ENCODE measurements at places on chromosomes 2 and 18. TPM values are rescaled to one million over a fixed set of nuclear protein-coding genes. Genes with fewer than 3 reads are reported as not detected.
A peak's percentile ranks its signal among the peaks of the same experiment; 100 is the strongest.

- no peak for DNase-seq
These were observed 273.6 kb upstream of the RGPD4 start for GRCh38 chr2:107553046-107553445.

DNA sequence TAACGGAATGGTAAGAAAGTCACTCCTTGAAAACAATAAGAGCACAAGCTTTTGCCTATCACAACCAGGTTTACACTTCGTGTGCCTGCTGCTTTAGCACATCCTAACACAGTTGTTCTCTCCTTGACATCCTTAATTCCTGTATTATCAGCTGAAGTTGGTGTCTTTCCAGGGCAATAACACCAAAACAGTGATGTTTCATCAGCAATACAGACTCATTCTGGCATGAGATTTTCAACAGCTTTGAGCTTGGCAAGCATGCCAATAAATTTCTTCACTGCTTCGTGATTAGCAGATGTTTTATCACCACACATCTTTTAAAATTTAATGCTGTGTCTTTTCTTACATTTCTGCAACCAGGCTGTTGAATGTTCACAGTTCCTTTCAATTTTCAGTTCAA, 148.4 kb downstream of the EIPR1 start:
- DNase-seq: no peak

SLC5A7 gene
- not detected for total RNA-seq

DNA sequence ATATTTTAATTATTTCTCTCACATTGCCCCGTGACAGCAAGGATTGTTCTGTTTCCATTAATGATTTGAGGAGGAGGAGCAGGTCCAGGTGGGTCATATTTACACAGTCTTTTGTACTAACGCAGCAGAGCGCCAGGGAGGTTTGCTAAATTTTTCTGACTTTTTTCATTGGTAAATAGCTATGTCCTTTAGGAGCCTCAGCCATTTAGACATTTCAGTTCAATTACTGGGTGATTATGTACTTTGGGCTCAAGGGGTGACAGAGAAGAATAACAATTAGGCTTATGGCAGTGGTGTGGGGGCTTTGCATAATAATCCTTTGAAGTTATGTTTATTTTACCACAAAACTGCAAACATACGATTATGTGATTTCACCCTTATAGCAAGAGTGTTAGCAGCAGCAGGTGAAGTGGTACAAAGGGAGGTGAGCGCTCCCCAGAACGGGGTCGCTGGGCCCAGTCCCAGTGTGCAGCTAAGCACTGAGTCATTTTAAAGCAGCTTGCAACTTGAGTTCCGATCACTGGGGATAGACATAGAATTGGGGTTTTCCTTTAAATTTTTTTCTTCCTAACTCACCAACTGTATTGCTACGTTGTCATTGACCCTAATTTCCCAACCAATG, 80.3 kb downstream of the TSHZ1 start:
- no peak for DNase-seq

C2orf69 gene
- 26.5 TPM for total RNA-seq

GRCh38 chr2:160742667-160743066, 249.1 kb upstream of the RBMS1 start:
- DNase-seq: no peak

GRCh38 chr18:12287684-12288402, 20.2 kb upstream of the TUBB6 start:
- peak; percentile 90 for DNase-seq

DNA sequence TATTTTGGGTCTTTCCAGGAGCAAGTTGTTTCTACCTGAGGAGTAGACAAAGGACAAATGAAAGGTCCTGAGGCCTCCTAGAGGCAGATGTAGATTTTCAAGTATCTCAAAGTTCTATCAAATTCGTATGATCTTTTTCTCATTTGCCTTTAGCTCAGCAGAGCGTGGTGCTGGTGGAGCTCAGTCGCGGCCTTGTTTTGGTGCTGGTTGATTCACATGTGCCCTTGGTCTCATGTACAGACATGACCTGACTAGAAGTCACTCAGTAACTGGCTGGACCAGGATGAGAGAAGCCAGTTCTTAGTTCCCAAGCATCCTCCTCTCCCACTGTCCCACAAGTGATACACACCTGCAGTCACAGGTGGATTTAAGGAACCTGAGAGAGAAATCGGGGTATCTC, 264.0 kb downstream of the PRKCE start:
- no peak for DNase-seq

Data from A172 (cell line).